ENCODE measurements at places on chromosomes 2 and 18.

DNA sequence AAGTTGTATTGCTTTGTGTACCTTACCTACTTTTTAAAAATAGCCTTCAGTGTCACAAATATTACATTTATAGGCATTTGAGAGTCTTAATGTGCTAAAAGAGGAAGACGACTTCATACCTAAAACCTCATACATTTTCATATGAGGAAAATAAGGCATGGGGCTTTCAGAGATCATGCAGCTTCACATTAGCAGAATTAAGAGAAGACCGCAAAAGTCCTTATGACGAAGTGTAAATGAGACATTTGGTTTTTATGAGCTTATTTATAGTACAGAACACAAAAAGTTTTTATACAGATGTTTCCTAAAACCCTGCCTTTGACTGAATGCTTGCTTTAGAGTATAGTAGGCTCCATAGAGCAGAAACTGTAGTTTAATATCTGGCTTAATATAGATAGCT lies 10.1 kb upstream of the CCDC138 start:
- no peak for DNase-seq

- no peak for DNase-seq
Observed at GRCh38 chr2:45154606-45155155, 145.4 kb upstream of the SIX2 start.

DNA sequence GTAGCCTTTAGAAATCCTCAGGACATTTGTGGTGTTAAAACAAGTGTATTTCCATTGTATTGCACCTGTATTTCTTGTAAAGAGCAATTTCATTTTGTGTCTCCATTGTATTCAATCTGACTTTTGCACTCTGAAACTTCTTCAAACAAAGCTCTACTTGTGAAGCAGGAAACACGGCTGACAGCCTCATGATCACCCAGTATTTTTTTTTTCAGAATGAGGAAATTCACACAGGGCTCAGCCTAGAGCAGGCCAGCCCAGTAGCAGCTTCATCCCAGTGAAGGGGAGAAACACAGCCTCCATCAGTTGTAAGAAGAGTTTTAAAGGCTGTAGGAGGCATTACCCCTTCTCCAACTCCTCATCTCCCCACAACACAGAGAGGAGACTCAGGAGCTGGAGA lies 175.9 kb upstream of the KLHL29 start:
- DNase-seq: no peak

DNA sequence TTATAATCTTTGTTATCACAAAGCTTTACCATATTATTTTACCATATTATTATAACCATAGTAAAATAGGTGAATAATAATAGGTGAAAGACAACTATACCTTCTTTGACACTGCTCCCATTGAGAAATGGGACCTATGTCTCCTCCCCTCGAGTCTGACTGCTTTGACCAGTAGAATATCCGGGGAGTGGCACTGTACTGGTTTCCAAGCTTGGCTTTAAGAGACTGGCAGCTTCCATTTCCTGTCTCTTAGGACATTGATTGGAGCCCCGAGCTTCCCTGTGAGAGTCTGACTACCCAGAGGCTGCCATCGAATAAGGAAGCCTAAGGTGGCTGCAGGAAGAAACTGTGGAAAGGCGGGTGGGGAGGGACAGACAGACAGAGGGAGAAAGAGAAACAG lies 40.1 kb upstream of the PLEKHM3 start:
- DNase-seq: no peak

- no peak for DNase-seq
Observed at GRCh38 chr2:161754379-161754778, 130.2 kb downstream of the SLC4A10 start.

DNA sequence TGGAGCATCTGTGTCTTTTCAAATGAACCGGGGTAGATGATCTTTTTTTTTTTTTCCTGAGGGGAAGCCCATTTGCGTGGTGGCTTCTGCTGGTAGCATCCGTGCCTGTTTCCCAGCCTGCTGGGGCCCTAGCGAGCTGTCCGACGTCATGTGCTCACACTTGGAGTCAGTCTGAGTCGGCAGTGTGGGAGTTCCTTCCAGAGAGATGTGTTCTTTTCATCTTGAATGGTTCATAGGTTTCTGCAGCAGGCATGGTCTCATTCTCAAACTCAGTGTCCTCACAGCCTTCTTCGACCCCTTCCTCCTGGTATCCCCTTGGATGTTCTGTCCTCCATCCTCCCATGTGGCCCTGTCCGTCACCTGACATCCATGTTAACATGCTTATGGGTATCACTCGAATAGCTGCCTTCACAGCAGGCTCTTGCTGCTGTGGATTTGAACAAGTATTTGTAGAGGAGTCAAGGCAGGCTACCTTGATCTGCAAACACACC lies 51.0 kb downstream of the LDLRAD4 start:
- peak; percentile 66 for DNase-seq

DNA sequence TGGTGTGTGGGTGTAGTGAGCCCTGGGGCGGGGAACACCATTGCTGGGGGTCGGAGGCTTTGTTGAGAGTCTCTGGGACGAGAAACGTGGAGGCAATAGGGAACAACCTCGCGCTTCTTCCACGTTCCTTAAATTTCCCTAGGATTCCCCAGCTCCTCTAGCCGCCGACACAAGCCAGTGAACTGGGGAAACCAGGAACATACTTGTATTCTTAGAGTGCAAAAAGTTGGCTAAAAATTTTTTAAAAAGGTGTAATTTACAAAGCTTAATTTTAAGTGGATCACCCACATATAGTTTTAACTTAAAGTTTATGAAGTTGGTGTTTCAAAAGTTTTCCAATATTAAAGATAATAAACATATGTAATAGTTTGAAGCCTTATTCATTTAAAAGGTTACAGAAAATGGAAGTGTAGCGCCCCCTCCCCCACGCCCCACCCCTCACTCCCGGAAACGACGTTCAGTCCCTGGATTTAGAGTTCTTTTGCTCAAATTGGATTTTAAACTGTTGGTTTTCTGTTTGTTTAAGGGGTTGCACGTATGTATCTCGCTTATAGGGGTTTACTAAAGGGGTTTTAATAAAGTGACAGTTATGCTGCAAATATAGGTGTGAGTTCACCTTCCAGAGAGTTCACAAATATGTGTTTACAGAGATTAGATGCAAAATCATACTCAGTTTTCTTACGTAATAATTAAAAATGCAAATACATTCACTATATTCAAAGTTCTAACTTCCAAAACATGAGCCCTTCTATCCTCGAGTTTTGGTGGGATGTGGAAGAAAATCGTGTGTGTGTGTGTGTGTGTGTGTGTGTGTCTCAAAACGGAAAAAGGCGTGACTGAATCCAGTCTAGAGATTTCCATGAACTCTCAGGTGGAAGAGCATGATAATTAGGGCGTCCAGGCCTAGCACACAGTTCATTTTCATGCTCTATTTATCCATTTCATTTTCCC lies 872 bp downstream of the DSG2 start:
- DNase-seq: no peak

- DNase-seq: peak; percentile 64
Observed at GRCh38 chr2:225889452-225889851, 489.9 kb downstream of the NYAP2 start.

GRCh38 chr2:55869637-55870325 lies 53.8 kb downstream of the EFEMP1 start:
- DNase-seq: no peak

- DNase-seq: no peak
Observed at GRCh38 chr2:154400563-154401290, 297.8 kb upstream of the KCNJ3 start.

DNA sequence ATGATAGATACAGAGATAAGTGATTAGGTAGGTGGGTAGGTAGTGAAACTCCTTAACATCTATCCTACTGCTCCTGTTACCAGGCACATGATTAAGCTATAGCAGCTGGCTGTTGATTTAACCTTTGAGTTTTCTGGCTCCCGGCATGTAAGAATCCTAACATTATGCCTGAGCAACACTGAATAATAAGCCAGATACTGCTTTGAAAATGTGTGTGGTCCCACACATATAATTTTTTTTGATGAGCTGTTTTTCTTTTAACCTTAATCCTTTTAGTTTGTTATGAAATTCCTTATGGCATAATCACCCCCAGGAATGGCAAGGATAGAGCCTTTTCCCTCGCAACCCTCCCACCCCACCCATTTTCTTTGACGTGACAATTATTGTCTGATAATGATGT lies 104.2 kb upstream of the NEUROD1 start:
- no peak for DNase-seq

- DNase-seq: no peak
Observed at GRCh38 chr2:238493880-238494572, 67.3 kb downstream of the ASB1 start.

DNA sequence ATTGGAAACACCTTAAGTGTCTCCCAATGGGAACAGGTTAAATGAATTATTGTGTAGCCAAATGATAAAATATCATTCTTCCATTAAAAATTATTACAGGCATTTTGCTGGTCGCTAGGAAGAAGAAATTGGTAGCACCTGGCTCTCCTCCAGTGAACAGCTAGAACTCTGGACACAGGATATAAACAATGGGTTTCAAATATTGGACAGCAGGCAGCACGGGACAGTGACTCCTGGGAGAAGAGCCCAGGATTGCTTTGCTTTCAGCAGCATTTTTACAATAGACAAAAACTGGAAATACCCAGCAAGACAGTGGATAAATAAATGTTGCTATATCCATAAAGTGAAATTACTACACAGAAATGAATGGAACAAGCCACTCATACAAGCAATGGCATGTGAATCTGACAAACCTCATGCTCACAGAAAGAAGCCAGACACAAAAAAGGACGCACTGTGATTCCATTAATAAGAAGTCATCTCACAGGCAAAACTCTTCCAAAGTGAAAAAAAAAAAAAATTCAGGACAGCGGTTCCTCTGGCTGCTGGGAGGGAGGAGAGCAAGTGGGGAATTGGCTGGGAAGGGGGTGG lies 50.5 kb downstream of the LAMA1 start:
- peak; percentile 47 for DNase-seq

DNA sequence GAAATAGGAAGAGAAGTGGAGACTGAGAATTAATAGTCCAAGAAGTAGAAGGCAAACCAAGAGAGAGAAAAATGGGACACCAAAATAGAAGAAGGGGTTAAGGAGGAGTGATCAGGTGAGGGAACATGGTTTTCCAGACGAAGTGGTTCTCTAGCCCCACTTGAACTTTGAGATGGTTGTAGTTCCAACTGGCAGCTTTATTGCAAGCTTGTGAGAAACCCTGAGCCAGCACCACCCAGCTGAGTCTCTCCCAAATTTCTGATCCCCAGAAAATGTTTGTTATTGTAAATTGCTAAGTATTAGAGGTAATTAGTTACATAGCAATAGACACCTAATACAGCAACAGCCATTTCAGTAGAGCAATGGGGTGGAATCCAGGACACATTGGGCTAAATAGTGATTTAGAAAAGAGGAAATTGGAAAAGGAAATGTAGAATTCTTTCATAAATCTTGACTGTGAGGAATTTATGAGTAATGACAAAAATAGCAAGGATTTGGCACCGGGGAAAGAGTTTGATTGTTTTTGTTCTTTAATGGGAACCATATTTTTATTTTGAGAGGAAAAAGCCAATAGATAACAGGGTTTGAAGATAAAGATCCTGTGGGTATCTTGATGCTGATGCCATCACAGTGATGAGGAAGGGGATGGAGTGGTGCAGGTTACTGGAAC lies 62.1 kb upstream of the XDH start:
- no peak for DNase-seq

- no peak for DNase-seq
Observed at GRCh38 chr18:51330148-51330547, 132.7 kb upstream of the MEX3C start.

- DNase-seq: no peak
Observed at GRCh38 chr18:13730481-13730880, 4.0 kb downstream of the RNMT start.

GRCh38 chr2:62036761-62037250 lies 131.3 kb downstream of the COMMD1 start:
- no peak for DNase-seq

DNA sequence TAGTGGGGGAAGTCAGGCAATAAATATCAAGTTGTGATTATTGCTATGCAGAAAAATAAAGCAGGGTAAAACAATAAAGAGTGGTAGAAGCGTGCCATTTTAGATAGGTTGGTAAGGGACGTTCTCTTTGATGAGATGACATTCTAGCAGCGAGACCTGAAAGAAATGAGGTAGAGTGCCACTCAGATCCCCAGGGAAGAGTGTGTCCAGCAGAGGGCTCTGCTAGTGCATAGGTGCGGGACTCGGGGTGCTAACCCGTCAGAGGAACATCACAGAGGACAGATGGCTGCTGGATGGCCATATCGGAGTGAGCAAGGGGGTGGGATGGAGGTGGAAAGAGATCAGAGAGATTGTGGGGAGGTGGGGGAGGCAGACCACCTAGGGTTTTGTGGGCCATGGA lies 16.3 kb upstream of the GTF2A1L start:
- peak; percentile 5 for DNase-seq
